ENCODE measurements at places on chromosomes 5 and 9.
A peak's percentile ranks its signal among the peaks of the same experiment; 100 is the strongest.

DNA sequence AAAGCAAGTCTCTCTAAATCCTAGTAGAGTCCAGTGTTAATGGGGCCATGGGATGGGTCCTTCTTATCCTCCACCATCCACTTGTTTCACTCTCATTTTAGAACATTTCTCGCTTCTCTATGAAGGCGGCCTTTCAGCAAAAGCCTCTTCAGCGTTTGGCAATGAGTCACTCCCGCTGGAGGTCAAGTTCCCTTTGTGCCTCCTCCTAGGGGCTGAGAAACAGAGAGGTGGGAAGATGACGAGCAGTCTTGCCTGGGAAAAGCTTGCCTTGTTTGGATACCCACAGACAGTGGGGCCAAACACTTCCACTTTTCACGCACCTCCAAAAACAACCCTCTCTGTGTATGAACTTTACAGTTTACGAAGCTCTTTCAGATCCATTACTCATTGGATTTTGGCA lies 168.8 kb downstream of the GABBR2 start:
- DNase-seq: no peak

DNA sequence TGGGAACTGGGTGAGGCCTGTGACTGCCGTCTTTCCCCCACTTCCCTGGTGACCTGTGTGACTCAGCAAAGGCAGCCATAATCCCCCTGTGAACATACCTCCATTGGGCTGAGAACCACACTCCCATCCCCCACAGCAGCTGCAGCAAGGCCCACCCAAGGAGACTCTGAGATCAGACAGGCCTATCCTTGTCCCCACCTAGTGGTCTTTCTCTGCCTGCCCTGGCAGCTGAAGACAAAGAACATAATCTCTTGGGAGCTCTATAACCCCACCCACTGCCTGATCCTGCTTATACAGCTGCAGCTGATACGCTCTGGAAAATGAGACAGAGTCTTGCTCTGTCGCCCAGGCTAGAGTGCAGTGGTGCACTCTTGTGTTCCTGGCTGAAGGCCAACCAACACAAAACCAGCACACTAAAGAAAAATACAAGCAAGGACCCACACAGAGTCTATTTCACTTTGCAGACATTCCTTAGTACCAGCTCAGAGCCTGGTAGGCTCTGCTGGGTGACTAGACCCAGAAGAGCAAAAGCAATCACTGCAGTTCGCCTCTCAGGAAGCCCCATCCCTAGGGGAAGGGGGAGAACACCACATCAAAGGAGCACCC lies 106.7 kb downstream of the MCTP1 start:
- no peak for DNase-seq

DNA sequence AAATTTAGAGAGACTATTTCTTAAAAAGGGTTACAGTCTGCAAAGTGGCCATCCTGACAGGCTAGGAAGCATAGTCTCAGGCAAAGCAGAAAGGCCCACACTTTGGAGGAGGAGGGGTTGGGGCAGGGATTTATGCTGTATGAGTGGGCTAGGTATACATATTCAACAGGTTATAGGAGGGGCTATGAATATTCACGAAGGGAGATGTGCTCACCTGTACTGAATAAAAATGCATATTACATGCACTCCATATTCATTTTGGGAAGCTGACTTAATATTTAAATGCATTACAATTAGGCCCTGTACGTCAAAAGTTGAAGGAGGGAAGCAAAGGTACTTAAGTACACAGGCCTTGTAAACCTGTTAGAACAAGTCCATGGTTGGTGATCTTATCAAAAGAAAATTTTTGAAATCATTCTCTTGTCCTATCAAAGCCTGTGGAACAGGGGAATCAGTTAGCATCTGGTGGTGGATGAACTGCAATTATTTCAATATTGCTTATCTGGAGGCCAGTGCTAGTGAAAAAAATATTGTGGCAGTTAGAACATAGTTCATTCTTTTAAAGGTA lies 1.6 kb downstream of the CENPP start:
- no peak for DNase-seq

DNA sequence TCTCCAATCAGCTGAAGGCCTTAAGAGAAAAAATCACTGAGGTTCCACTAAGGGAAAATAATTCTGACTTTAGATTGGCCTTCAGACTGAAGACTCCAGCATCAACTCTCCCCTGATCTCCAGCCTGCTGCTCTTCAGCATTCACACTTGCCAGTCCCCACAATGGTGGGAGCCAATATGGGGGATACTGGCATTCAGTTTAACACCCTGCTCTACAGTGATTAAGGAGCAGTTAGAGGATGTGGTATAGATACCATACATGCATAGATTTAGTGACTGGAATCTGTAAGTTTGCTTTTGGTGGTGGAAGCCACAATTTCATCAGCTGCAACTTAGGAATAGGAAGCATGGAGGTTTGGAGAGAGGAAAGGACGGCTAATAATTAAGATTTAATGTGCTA lies 2017.7 kb upstream of the CDH6 start:
- DNase-seq: no peak

DNA sequence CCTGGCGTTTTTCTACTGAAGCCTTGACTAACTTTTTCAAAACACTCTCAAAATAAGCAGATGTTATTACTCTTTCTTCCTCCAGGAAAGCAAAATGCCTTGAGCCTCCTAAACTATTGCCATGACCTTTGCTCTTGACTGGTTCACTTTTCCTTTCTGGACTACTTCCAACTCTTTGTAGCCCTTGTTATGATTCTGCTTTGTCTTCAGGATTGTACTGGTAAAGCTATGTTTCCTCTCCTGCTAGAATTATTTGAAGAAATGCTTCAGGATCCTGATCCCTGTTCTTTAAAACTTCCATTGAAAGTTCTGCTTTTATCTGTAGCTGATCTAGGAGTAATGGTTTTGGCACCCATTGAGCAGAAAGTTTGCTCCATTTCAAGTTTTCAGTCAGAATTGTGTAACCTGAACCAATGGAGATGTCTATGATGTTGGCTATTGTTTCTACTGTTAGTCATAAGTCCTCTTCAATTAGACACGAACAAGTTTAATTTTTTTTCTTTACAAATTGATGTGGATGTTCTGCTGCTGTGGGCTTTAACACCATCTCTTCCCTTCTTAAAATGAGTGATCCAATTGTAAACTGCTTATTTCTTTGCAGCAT lies 1356.4 kb downstream of the EFNA5 start:
- DNase-seq: no peak

GRCh38 chr9:101727612-101728524 lies 10.6 kb downstream of the GRIN3A start:
- peak; percentile 13 for DNase-seq

- DNase-seq: no peak
These were observed 66.2 kb downstream of the ACTBL2 start for GRCh38 chr5:57416278-57416994.

GRCh38 chr9:118575341-118576070 lies 793.7 kb downstream of the BRINP1 start:
- DNase-seq: no peak

- DNase-seq: no peak
These were observed 151.1 kb downstream of the DOCK2 start for GRCh38 chr5:169788168-169788567.

DNA sequence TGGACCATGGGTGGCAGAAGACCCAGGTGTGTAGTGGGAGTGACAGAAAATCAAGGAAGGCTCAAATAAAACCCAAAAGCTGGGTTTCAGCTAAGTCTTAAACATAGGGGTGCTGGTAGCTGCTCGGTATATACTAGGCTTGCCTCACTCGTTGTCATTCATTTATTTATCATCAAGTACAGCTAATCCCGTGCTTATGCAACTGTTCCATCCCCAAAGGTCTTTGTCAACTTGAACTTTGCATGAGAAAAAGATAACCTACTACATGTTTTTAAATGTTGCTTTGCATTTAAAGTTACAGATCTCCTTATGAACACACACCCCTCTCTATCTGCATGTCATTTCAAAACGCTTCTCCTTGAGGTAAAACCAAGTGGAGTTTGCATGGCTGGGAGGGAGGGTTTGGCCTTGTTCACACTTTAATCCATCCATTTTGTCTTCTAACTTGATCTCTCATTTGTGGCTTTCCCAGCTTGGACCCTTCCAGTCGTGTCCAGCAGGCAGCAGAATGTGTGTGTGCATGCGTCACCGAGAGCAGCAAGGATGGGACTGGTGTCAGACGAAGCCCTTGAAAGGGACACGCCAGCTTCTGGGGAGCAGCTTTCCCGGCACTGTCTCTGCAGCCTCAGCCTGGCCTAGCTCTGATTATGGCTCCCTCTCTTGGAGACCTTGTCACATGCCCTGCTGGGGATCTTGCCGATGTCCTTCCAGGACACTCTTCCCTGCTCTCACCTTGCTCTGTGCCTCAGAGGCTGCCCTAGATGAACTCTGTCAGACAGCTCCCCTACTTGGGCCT lies 133.5 kb downstream of the GADD45G start:
- DNase-seq: no peak

- DNase-seq: no peak
These were observed 165.3 kb upstream of the NREP start for GRCh38 chr5:111922344-111922743.

DNA sequence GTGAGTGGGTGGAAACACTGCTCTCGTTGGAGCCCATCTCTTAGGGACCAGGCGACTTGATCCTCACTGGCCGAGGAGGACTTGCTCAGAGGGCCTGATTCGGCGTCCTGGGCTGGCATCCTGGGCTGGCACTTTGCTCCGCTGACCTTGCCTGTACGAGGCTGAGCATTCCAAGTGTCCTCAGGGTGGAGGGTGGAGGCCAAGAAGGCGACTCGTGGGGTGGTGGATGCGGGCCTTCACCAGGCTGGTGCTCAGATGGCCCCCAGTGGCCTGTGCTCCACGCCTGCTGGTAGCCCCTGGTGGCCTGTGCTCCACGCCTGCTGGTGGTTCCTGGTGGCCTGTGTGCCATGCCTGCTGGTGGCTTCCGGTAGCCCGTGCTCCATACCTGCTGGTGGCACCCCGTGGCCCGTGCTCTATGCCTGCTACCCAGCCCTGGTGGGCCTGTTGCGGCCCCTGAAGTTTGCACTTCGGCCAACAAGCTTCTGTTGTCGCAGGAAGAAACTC lies 42.9 kb downstream of the PHF2 start:
- no peak for DNase-seq

DNA sequence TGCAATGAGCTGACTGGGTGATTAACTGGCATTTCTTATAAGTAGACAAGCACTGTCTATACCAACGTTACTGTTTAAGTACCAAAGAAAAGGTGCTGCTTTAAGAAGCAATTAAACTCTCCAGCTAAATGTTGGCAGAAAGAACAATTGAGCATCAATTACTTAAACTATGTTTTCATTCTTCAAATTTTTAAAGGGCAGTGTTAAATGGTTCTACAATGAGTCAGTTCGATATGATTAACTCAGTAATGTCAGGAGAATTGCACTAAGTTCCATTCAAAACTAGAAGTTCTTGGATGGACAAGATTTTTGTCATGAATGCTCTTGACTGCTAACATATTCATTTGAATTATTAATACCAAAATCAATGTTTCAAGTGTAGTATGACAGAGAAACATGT lies 593.7 kb downstream of the DNAH5 start:
- no peak for DNase-seq

DNA sequence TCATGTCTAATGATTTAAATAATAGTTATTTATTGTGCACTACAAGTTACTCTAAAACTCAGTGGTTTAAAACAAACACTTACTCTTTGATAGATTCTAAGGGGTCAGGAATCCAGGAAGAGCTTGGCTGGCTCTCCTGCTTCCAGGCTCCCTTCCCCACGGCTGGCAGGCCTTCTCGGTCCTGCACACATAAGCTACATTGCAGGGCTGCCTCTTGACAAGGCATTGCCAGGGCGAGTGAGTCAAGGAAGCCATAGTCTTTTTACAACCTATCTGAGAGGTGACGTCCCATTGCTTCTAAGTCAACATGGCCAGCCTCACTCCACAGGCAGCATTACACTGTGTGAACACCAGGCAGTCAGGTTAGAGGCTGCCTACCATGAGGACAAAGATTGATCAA lies 119.8 kb downstream of the AUH start:
- no peak for DNase-seq

GRCh38 chr9:88692827-88693226 lies 157.8 kb downstream of the NXNL2 start:
- no peak for DNase-seq

- DNase-seq: no peak
These were observed 12.7 kb upstream of the LIFR start for GRCh38 chr5:38569180-38569579.

DNA sequence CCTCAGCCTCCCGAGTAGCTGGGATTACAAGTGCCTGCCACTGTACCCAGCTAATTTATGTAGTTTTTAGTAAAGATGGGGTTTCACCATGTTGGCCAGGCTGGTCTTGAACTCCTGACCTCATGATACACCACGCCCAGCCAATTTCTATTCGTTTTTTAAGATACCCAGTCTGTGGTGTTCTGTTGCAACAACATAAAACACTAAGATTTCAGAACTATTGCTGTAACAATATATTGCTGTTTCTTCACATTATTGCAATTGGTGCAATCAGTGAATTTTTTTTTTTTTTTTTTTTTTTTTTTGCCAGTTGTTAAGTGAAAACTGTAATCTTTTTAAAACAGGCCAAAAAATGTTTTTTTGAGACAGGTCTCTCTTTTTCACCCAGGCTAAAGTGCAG lies 9.9 kb downstream of the SRP19 start:
- DNase-seq: no peak

DNA sequence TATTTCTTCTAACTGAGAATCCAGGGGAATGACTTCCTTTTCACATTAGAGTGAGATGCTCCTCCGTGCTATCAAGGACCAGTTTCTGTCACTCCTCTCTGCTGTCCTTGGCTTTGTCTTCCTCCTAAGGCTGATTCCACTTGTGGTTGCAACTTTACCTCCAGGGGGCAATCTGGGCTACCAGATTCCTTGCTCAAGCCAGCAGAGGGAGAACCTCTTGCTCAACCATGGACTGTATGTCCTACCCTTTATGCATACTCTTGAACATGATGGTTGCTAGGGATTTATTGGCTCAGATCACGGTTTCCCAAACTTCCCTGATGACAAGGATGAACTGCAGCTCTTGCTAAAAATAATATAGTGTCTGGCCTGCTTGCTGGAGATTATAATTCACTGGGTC lies 24.0 kb downstream of the NNT start:
- DNase-seq: no peak

- DNase-seq: no peak
These were observed 13.7 kb upstream of the NXNL2 start for GRCh38 chr9:88521308-88521707.

DNA sequence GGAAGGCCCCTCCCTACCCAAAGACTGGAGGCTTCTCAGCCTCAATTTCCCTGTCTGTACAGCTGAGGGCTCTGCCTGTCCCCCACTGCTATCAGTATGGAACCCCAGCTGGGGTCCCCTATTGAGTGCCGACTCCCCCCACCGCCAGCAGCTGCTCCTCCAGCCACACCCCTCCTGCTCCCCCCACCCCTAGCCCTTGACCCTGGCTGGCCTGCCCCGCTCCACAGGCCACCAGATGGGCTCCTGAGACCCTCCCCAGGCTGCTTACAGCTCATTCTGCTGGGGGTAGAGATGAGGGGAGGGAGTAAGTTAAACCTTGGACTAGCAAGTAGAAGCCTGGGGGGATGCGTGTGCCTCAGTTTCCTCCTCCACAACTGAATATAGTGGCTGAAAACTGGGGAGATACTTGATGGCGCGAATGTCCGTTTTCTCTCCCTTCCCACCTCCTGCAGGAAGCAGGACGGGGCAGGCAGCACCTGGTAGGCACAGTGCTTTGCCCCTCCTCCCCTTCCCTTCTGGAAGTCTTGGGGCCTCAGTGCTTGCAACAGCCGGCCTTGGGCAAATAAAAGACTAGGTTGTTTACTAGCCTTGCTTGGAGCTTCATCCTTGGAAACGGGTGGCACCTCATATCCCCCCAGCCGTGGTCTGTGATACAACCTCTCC lies 19.1 kb downstream of the URM1 start:
- DNase-seq: no peak
